ENCODE measurements at places on chromosomes 6 and 20. TPM values are rescaled to one million over a fixed set of nuclear protein-coding genes. Genes with fewer than 3 reads are reported as not detected.

Gene NMBR
- not detected for total RNA-seq

Gene MCCD1
- total RNA-seq: not detected

Gene GRIK2
- total RNA-seq: under 0.01 TPM

Gene AHCY
- total RNA-seq: 69.6 TPM

Gene SIRPB1
- total RNA-seq: 0.90 TPM

Gene GINS1
- total RNA-seq: 15.7 TPM

Gene ID1
- 39.4 TPM for total RNA-seq

Gene OR2H2
- not detected for total RNA-seq

GRCh38 chr20:51391926-51392325 is 150.6 kb downstream of the NFATC2 start:
- H3K4me1 ChIP-seq: no peaks in the 10 kb centered on the region
- H3K4me3 ChIP-seq: no peak overlapping the region
- no peaks in the 10 kb centered on the region for H3K36me3 ChIP-seq

DNA sequence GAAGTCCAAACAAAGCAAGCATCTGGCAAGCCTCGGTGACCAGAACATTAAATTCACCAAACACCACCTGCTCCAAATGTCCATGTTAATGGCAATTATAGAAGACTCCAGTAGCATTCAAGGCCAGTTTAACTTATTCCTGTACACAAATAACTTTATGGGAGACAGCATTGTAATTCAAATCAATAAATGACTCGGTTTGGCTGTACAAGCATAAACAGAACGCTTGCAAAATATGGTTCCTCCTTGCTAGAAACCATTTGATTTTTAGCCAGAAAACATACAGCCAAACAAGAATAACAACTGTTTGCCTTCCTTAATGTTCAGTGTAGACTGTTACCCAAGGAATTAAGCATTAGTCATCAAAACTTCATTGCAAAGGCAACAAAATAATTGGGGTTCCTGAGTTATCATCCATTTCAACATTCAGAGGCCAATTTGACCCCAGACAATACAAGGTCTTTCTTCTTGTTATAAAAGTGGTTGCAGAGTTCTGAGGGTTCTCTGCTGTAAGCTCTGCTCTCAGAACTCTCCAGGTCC is 125.1 kb downstream of the BFSP1 start:
- no peak overlapping the region for H3K4me3 ChIP-seq
- H3K4me1 ChIP-seq: no peaks in the 10 kb centered on the region
- H3K27ac ChIP-seq: no peak overlapping the region
- H3K27me3 ChIP-seq: no peaks in the 10 kb centered on the region

- H3K4me1 ChIP-seq: no peaks in the 10 kb centered on the region
- H3K27ac ChIP-seq: no peak overlapping the region
- H3K4me3 ChIP-seq: no peak overlapping the region
- DNase-seq: peak; percentile 25
Measured at GRCh38 chr20:47205577-47206123, 150.8 kb downstream of the ZMYND8 start.

GRCh38 chr6:63249875-63250482 is 38.7 kb downstream of the FKBP1C start:
- no peaks in the 10 kb centered on the region for H3K36me3 ChIP-seq
- H3K4me1 ChIP-seq: no peaks in the 10 kb centered on the region
- H3K4me3 ChIP-seq: no peak overlapping the region
- no peak overlapping the region for H3K27ac ChIP-seq

- H3K27ac ChIP-seq: no peak overlapping the region
- H3K4me1 ChIP-seq: peaks cover 7% of the 10 kb centered on the region
Measured at GRCh38 chr6:26438000-26438399, 2.3 kb upstream of the BTN3A3 start.

DNA sequence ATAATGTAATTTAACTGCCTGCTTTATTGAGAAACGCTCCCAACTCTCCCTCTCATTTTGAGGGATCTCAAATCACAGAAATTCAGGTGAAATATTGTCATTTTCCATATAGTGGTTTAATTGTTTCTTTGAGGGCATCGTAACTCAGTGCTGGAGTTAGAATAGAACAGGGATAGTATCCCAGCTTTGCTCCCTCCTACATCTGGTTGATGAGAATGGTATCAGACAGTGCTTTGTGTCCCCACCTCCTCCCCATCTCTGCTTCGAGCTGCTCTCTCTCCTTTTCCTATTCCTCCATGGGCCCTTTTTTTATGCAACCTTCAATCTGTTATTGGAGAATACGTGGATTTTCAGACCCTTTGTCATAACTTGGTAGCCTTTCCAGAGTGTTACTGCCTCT is 41.2 kb upstream of the REV3L start:
- H3K27ac ChIP-seq: no peak overlapping the region
- no peaks in the 10 kb centered on the region for H3K36me3 ChIP-seq
- no peak overlapping the region for H3K4me3 ChIP-seq

- no peaks in the 10 kb centered on the region for H3K27me3 ChIP-seq
- H3K36me3 ChIP-seq: peaks cover 3% of the 10 kb centered on the region
- H3K27ac ChIP-seq: no peak overlapping the region
- H3K4me1 ChIP-seq: peaks cover 2% of the 10 kb centered on the region
- no peak overlapping the region for H3K4me3 ChIP-seq
Measured at GRCh38 chr6:15593798-15594197, 69.0 kb downstream of the DTNBP1 start.

- H3K27me3 ChIP-seq: no peaks in the 10 kb centered on the region
- DNase-seq: no peak
- no peaks in the 10 kb centered on the region for H3K4me1 ChIP-seq
- no peak overlapping the region for H3K4me3 ChIP-seq
- no peaks in the 10 kb centered on the region for H3K36me3 ChIP-seq
Measured at GRCh38 chr6:161366301-161366923, 92.6 kb upstream of the AGPAT4 start.

DNA sequence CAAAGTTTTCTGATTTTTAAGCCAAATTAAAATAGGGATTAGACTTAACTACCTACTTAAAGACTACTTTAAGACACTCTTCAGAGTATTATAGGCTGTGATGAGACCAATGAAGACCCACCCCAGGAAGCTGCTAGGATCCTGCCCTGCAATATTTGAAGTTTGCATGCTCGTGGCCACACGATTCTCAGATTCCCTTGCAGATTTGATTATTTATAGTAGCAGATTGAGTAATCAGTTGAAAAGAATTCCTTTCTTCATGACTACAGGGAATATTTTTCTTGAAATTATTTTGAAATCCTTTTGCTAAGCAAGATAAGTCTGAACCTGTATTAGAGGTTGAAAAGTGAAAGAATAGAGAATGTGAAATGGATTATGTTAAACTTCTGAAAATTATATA is 122.3 kb downstream of the B3GAT2 start:
- H3K27me3 ChIP-seq: no peaks in the 10 kb centered on the region
- no peaks in the 10 kb centered on the region for H3K4me1 ChIP-seq
- no peaks in the 10 kb centered on the region for H3K36me3 ChIP-seq
- DNase-seq: no peak

GRCh38 chr6:77466451-77467437 is 3.5 kb upstream of the HTR1B start:
- no peak for DNase-seq
- peaks cover 26% of the 10 kb centered on the region for H3K27me3 ChIP-seq
- H3K4me1 ChIP-seq: no peaks in the 10 kb centered on the region
- no peak overlapping the region for H3K27ac ChIP-seq
- no peaks in the 10 kb centered on the region for H3K36me3 ChIP-seq

DNA sequence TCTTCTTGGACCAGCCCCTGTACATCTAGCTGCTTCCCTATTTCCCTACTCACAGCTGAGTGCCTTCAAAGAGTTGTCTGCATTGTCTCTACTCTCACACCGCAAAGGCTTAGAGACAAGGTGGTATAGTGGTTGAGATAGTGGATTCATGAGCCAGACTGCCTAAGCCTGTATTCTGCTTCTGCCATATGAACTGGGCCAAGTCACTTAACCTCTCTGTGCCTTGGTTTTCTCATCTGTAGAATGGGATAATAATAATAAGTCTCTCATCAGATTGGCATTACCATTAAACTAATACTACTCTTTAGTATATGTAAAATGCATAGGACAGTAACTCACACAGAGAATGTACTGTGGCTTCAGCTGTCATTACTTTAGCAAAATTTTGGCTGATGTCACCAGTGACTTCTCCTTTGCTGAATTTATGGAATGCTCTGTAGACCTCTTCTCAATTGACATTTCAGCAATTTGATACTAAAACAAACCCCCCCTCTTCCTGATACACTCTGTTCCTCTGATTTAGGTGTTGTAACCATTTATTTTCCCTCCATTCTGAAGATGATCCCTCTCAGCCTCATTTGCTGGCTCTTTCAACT is 156.1 kb downstream of the ADAT2 start:
- DNase-seq: no peak
- H3K4me3 ChIP-seq: no peak overlapping the region

DNA sequence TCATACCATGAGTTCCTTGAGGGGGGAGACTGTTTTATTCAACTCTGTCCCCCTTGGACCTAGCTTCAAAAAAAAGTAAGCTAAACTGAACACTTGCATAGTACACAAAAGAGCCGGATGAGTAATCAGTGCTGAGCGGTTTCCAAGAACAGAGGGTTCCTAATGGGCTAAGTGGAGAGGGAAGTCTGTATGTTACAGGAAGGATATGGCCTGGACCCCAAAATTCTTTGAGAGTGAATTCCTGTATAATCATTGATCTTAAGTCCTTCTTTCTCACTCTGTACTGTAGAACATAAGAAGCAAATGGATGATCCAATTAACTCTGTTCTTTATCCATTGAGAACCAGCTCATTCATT is 324.7 kb upstream of the CNR1 start:
- H3K27me3 ChIP-seq: no peaks in the 10 kb centered on the region
- no peaks in the 10 kb centered on the region for H3K4me1 ChIP-seq
- no peaks in the 10 kb centered on the region for H3K36me3 ChIP-seq
- DNase-seq: no peak

DNA sequence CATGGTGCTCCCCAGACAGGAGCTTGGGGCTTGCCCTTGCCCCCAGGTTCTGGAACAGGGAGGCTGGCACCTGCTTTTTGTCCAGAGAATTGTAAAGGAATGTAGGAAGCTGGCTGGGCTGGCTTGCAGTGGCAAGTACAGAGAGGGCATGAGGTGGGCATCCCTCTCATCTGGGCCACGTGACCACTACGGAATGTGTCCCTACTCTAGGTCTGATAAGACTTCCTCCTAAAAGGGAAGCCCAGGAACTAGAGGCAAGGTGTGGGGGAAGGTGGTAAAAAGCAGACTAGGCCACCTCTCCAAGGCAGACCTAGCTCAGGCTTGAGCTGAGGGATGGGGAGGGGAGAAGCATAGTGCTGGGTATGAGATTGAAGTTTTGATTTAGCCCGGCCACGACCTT is 38.8 kb downstream of the UNC5CL start:
- H3K4me3 ChIP-seq: no peak overlapping the region
- H3K27me3 ChIP-seq: no peaks in the 10 kb centered on the region
- no peaks in the 10 kb centered on the region for H3K36me3 ChIP-seq
- no peak for DNase-seq

GRCh38 chr20:24444526-24445190 is 24.8 kb upstream of the SYNDIG1 start:
- no peak for DNase-seq
- no peak overlapping the region for H3K27ac ChIP-seq
- H3K27me3 ChIP-seq: no peaks in the 10 kb centered on the region
- peaks cover 37% of the 10 kb centered on the region for H3K4me1 ChIP-seq

DNA sequence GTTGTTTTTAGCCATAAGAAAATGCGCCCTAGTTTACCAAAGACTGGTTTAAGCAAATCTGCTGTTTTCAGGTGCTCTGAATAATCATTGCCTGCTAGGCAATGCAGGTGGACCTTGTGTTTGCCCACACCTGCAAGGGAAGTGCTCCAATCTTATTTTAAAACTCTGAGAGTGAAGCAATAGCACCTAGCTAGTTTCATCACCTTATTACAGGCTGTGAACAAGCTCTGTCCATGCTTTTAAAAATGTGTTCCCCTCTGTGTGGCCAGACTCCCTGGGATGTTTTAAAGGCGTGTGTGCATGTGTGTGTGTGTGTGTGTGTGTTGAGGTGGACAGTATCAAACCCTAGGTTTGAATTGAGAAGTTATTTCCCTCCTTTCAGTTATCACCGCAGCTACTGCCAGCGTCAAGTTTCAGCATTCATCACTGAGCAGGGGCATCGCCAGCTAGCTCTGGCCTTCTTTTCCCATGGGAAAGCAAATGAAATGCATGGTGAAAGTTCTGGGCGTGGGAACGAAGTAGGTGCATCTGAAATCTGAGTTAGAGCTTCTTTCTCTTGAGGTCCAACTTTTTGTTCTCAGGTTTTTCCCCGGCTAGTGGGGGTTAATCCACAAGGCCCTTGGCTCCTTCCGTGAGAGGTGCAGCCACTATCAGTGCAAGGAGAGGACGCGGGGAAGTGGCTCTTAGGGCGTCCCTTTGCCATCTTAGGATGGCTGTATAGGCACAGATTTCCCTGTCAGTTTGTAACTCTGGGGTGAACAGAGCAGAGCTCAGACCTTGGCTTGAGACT is 30.8 kb downstream of the DUSP22 start:
- no peak for DNase-seq
- H3K27me3 ChIP-seq: no peaks in the 10 kb centered on the region
- H3K36me3 ChIP-seq: no peaks in the 10 kb centered on the region

DNA sequence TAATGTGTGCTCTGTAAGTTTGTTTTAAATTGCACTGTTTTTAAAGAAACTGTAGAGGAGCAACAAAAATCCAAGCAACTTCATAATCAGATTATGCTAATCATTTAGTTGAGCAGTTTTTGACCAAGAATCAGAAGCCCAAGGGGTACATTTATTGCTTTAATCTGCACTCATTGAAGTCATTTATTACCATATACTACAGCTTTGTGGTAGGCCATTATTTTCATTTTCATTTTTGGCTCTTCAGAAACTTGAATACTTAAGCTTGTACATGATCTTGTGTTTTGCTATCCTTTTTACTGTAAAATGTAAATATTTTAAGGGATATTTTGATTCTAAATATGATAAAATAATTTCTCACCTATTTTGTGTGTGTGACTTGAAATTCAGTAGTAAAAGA is 78.5 kb downstream of the PHF3 start:
- no peaks in the 10 kb centered on the region for H3K4me1 ChIP-seq
- H3K27me3 ChIP-seq: no peaks in the 10 kb centered on the region

DNA sequence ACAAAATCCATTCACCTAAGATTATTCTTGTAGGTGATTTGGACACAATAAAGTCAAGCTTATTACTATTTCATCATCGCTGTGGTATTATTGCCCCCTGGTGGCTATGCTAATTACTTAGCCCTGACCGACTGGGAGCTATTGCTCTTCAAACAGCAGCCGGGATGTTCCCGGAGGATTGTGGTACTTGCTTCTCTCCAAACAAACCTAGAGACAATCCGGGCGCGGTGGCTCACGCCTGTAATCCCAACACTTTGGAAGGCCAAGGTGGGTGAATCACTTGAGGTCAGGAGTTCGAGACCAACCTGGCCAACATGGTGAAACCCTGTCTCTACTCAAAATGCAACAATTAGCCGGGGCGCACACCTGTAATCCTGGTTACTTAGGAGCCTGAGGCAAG is 15.4 kb upstream of the STMND1 start:
- peak; percentile 31 for DNase-seq
- no peak overlapping the region for H3K27ac ChIP-seq
- H3K4me3 ChIP-seq: no peak overlapping the region
- H3K36me3 ChIP-seq: no peaks in the 10 kb centered on the region
- no peaks in the 10 kb centered on the region for H3K27me3 ChIP-seq
- no peaks in the 10 kb centered on the region for H3K4me1 ChIP-seq
